ENCODE measurements at places on chromosomes 3 and 15.

- no peak for DNase-seq
Measured at GRCh38 chr3:4771243-4771642, 208.0 kb upstream of the BHLHE40 start.

GRCh38 chr15:65192016-65192415 is 6.9 kb upstream of the CLPX start:
- no peak for DNase-seq

- DNase-seq = no peak
Measured at GRCh38 chr3:50248387-50248786, 12.4 kb downstream of the GNAI2 start.

DNA sequence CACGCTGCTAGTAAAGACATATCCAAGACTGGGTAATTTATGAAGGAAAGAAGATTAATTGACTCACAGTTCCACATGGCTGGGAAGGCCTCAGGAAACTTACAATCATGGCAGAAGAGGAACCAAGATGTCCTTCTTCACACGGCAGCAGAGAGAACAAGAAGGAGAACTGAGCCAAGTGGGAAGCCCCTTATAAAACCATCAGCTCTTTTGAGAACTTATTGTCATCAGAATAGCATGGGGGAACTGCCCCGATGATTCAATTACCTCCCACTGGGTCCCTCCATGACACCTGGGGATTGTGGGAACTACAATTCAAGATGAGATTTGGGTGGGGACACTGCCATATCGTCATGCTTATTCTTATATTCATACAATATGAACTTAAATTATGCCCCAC is 49.0 kb downstream of the DUT start:
- DNase-seq = no peak

DNA sequence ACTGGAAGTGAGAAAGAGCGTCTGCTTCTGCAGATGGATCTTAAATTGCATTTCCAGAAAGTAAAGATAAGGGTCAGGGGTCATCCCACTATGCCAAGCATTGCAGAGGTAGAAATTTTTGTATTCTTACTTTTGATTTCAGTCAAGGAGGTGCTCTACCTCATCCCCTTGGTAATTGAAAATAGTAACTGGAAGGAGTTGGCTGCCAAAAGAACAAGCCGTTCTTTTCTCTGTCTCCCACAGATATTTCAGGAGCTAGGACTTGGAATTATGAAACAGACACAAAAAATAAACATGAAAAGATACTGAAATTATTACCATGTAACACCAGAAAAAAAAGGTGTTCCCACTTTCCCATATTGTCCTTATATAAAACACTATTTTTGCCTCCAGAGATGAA is 309.9 kb upstream of the UMPS start:
- no peak for DNase-seq

DNA sequence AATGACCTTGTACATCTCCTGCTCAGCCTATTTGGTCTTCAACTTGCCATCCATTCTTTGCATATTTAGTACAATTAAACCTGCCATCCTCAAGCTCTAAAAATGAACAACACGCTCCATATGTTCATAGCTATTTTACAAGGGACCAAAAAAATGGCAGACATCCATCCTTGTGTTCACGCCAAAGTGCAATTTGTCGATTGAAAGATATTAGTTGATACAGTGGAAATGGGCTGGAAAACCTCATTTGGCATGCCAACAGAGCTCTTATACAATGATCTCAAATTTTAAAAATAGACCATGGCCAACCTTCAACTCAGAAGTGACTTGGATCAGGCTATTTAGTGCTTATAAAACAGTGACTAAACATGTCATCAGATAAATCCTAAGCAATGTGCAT is 413.6 kb upstream of the ARL6 start:
- DNase-seq = no peak

GRCh38 chr3:24388611-24389010 is 106.0 kb downstream of the THRB start:
- no peak for DNase-seq

GRCh38 chr3:72591522-72592421 is 256.5 kb downstream of the SHQ1 start:
- no peak for DNase-seq

DNA sequence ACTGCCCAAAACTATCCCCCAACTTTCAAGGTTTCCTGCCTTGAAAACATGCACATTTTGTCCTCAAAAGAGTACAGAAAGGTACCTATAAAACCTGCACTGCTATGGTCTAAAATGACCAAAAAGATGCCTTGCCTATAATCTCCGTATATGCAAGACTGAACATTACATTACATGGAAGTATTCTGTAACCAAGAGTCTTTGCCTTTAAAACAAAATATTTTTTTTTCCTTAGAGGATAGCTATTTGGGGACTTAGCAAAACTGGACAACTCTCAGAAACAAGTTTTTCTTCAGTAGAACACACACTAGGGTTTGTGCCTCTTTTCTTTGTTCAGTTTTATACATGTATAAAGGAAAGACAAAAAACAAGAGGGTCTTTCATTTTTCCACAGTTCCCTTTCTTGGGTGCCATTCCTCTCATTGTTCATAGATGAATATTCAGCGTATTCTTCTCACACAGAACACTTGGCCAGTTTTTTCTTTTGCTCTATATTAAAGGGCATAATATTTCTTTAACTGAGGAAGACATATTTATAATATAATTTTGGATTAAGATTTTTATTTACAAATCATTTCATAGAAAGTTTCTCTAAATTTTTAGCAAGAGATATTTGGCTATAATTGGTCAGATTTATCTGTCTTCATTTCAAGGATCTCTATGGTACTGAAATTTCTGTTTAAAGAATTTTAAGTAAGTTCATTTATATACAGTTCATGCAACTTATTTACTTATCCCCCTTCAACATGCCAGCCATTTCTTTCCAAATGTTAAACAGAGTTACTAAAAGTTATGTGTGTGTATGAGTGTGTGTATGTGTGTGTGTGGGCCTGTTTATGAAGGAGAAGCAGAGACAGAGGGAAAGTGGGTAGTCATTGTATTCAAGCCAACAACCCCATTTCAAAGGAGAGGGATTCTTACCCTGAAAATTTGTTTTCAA is 142.6 kb downstream of the ZBTB20 start:
- DNase-seq = no peak

- peak; percentile 51 for DNase-seq
Measured at GRCh38 chr3:140128631-140129030, 193.6 kb downstream of the CLSTN2 start.

DNA sequence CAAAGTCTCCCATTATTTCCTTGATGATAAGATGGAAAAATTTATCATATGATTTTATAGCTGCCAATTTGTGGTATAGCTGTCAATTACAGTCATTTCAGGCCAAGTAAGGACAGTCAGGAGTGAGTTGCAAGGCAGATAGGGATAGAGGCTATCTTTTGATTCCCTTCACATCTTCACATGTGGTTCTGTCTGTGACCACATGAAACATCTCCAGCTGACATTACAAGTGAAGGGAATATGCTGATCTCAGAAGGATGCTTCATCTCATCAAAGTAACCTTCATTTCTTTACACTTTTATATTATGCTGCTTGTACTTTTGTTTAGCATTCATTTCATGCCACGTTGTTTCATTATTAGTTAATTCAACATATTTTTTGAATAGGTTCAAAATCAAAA is 136.9 kb upstream of the CFAP20DC start:
- DNase-seq = no peak

DNA sequence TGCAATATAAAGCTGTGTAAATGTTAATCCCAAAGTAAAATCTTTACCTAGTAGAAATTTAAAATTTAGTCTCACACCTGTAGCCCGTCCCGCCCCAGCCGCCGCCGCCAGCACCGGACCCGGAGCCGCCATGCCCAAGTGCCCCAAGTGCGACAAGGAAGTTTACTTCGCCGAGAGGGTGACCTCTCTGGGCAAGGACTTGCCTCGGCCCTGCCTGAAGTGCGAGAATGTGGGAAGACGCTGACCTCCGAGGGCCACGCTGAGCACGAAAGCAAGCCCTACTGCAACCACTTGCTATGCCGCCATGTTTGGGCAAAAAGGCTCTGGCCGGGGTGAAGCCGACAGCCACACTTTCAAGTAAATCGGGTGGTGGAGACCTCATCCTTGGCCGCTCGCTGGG is 22.1 kb upstream of the TOP2B start:
- no peak for DNase-seq

- DNase-seq = no peak
Measured at GRCh38 chr3:153291059-153291685, 129.1 kb downstream of the RAP2B start.

GRCh38 chr3:155870945-155871745 is 695 bp downstream of the GMPS start:
- DNase-seq = peak; percentile 9

DNA sequence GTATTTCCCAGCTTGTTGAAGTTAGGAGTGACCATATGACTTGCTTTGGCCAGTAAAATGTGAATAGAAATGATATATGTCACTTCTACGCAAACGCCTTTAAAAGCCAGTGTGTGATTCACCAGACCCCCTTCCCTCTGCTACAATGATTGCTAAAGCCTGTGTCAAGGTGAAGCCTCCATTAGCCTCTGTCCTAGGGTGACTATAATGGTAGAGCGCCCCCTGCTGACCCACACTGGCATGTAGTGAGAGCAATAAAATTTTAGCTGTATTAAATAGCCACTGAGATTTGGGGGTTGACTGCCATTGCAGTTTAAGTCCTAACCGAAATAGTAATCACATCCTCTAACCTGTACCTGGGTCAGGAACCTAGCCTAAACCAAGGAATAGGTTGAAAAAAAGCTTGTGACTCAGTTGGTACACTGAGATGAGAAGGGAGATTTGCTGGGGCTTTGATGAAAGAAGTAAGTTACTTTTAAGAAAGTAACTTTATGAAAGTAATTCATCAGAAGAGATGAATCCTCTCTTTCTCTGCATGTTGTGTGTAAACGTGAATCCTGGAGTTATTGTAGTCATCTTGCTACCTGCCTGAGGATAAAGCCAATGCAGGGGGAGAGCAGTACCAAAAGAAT is 52.6 kb downstream of the GTF2E1 start:
- DNase-seq = no peak
